ENCODE measurements at places on chromosomes 2 and 18.

DNA sequence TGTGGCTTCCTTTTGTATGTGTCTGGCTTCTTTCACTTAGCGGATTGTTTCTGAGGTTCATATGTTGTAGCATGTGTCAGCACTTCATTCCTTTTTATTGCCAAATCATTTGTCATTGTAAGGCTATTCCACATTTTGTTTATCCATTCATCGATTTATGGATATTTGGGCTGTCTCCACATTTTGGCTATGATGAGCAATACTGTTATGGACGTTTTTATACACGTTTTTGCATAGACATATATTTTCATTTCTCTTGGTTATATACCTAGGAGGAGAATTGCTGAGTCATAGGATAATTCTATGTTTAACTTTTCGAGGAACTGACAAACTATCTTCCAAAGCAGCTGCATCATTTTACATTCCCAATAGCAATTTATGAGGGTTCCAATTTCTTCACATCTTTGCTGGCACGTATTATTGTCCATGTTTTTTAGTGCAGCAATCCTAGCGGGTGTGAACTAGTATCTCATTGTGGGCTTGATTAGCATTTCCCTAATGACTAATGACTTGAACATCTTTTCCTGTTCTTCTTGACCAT, 48.1 kb upstream of the TBC1D8 start:
- no peak for DNase-seq

DNA sequence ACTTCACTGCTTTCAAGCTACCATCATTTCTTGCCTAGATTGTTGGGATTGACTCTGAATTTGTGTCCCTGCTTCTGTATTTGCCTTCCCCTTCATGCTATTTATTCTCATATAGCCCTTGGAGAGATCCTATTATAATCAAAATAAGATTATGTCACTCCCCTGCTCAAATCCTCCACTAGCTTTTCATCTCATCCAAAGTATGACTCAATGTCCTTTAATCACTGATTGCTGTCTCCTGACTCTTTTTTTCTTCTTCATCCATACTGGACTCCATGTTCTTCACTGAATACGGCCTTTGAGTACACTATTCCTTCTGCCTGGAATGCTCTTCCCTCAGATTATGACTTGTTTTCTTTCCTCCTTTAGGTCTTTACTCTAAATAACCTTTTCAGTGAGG, 5.0 kb downstream of the RBKS start:
- no peak for DNase-seq

DNA sequence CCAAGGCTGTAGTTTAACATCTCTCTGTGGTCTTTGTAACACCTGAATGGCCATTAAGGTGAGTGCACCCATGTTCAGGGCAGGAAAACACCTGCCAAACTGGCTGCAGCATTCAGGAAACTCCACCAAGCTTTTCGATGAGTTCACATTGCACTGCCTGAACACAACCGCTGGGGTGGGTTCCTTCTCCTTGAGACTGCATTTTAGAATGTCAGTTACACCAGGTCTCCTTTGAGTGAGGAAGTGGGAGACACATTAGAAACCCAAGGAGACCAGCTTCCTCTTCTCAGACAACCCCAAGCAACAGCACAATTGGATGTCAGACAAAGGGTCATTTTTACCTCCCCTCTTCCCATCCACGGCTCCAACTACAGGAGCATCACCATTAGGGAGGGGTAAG, 35.2 kb downstream of the CYRIA start:
- DNase-seq: no peak

GRCh38 chr2:231920366-231920765, 5.8 kb downstream of the NPPC start:
- DNase-seq: no peak

DNA sequence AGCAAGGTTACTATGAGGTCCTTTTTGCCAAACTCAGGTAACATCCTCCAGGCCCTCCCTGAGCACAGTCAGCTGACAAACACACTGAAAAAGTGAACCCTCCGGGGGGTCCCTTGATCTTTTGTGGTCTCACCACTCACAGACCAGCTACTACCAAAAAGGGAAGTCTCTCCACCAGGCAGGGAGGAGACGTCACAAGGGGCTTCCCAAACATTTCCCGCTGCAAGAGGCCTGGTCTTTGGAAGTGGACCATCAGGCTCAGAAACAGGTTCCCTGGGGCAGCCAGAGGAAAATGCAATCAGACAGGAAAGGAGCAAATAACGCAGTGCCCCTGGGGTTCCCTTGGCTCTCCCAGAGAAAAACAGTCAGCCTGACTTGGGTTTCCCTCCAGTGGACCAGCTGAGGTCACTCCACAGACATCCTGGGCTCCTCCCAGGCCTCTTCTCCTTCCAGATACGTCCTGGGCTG, 38.7 kb upstream of the POMC start:
- no peak for DNase-seq

GRCh38 chr2:230582851-230583283, 129.8 kb upstream of the CAB39 start:
- DNase-seq: no peak

GRCh38 chr2:190822043-190822442, 58.6 kb upstream of the GLS start:
- no peak for DNase-seq

- no peak for DNase-seq
Observed at GRCh38 chr2:199462347-199462955, 4.7 kb upstream of the SATB2 start.

All from SHP77 treated with DMSO at 0.1 percent for 48 hours (cell line).